Occipital lobe (tissue), 3 donors: ENCODE measurements at places on chromosomes 11 and 22. TPM values are rescaled to one million over a fixed set of nuclear protein-coding genes. Genes with fewer than 3 reads are reported as not detected.

Gene CCDC15
- 2.5 TPM for total RNA-seq

Gene OR52H1
- total RNA-seq, result 0.47 TPM

Gene MCHR1
- 0.62 TPM for total RNA-seq

Gene CATSPER1
- not detected for total RNA-seq

Gene C11orf91
- total RNA-seq, result not detected

Gene C11orf52
- total RNA-seq, result not detected

Gene OR4B1
- total RNA-seq, result not detected

Gene BAIAP2L2
- not detected for total RNA-seq

Gene IL10RA
- 6.7 TPM for total RNA-seq

Gene TUB
- 88.3 TPM for total RNA-seq

Gene TMEM132A
- total RNA-seq, result 104 TPM

Gene GSTT2B
- 4.1 TPM for total RNA-seq

Gene C22orf31
- total RNA-seq, result not detected

Gene CPSF7
- 25.1 TPM for total RNA-seq

Gene C1QTNF4
- total RNA-seq, result 16.7 TPM
